ENCODE measurements at places on chromosomes 12 and 14.

DNA sequence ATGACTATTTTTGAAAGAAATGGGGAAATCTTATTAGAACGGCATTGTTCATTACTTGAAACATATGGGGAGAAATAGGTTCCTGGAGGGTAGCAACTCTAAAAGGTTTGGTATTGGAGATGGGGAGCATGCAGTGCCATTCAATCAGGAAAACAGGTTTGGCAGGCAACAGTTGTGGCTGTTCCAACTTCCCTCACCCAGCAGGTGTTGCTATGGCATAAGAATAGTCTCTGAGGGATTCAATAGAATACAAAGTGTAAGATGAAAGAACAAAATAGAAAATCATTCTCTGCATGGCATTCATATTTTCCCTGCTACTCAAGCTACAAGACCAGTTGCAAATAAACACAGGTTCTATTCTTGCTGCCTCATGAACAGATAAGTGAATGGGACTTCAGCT, 393.3 kb upstream of the RPL10L start:
- DNase-seq = no peak

- no peak for DNase-seq
These were observed 12.2 kb downstream of the MMP14 start for GRCh38 chr14:22848351-22849164.

GRCh38 chr12:65561798-65562382, 262.4 kb upstream of the HMGA2 start:
- DNase-seq = no peak

DNA sequence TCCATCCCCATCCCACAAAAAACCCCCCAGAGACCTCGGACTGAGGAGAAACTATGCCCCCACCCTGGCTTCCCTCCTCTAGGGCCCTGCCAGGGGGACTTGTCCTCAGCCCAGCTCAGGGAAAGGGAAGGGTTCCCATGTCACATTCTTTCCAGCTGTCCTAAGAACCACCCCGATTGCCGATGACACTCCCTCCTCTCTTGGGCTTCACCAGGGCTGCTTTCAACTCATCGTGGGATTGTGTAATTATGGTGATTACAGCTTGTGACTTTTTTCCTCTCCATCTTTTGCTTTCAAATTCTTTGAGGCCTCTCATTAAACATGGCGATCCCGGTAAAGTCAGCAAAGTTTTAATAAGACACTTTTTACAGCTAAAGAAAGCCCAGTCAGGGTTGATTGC, 344.0 kb downstream of the DPF3 start:
- DNase-seq = no peak

DNA sequence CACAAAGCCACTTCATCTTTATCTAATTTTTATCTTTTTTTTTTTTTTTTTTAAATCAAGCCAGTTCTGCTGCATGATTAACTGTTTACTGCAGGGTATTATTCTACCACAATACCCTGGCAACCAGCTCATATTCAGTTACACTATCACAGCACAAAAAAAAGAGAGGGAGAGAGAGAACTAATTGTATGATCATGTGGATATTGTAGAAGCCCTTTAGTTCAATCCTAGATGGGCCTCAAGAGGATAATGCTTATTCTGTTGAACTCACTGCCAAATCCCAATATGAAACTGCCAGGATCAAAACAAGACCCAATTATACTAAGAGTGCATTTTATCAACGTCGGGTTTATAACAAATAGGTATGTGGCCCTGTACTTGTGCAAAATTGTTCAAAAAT, 51.5 kb downstream of the MED13L start:
- no peak for DNase-seq

GRCh38 chr12:59031313-59031712, 111.0 kb upstream of the LRIG3 start:
- DNase-seq = no peak

GRCh38 chr14:61160798-61161197, 120.3 kb downstream of the TMEM30B start:
- DNase-seq = no peak

DNA sequence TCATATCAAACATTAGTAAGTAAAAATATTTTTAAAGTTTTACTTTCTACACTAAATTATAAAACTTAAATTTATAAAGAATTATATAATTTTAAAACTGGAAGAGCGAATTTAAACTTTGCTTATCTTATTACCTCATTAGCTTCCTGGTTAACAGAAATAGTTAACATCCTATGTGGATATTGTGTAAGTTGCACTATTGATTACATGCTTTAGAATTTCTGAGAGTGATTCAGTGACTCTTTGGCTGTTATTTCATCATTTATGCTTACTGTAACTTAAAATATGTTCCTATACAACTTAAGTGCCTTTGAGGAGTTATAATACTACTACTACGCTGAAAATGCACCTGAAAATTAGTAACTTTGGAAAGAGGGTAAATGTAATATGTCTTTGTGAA, 101.4 kb downstream of the FOXA1 start:
- DNase-seq = peak; percentile 20

DNA sequence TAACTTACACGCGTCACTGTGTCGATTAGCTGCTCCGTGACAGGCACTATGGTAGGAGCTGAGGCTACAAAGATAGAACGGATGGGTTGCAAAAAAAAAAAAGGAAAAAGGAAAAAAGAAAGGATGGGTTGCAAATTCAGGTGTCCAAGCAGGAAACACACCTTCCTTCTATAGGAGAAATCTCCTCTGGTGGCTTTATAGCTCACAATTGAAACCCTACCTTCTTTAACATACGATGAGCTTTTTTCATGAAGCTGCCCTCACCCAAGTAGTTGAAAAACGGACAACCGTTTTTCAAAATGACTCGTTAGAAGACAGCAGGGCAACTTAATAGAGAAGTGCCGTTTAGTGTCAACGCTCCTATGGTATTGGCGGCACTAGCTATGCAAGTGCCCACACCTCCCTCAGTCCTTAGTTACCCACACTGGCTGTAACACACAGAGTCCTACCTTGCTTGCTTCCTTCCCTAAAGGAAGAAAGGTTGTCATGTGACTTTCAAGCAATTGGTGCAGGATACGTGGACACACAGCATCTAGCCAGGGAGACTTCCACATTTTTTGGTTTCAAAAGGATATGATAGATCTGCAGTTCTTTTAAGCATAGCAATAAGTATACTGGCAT, 682 bp upstream of the TRIP11 start:
- peak; percentile 18 for DNase-seq

DNA sequence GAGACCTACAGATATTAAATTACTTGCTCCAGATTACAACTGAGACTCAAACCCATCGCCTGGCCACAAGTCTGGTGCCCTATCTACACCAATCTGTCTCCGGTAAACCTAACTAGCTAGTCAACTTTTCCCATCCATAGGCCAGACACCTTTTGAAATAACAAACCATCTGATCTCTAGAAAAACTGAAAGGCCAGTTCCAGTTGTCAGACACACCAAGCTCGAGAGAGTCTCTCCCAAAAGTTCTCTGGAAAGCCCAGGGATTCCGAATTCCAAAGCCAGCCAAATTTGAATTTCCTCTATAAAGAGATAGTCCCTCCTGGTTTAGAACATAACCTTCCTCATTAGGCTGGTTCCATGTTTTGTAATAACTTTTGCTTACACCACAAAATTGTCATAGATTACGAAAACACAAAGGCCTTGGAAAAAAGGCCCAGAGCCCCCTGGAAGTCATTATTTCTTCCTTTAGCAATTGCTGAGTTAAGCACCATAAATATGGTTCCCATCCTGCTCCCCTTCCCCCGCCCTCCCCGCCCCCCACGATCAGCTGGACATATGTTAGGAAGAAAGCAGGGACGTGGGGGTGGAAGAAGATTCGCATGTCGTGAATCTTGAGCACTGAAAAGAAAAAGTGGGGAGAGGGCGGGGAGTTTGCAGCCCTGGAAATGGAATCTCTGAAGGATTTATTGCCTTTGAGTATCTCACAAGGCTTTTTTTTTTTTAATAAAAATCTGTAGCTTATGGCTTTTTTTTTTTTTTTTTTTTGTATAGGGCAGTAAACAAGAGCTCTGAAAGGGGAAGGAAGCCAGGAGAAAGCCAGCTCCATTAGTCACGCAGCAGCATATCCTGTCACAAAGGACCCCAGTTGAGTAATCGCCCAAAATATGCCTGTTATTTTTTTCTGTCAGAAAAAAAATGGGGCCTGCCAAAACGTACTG, 110.4 kb downstream of the ZFP36L1 start:
- DNase-seq = peak; percentile 39

DNA sequence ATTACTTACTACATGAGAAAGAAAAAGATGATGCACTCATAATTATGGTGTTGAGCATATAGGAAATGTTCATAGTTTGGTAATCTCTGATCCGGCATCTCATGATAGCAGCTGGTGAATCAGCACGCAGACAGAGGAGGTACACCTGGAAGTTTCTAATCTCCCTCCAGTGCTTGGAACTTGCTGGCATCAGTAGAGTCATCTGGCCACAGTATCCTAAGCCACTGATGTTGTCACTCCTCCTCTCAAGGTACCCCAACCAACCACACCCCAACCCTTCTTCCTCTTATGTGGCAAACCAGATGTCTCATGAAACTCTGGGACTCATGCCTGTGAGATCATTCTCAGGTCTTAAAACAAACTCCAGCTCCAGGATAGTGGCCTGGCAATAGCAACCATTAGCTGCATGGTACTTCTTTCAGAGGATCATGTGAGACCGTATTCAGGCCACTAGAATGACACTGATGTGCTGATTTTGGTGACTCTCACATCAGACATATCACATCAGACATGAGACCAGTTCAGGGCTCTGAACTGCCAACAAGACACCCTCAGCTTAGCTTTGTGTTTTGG, 143.0 kb downstream of the RASSF9 start:
- DNase-seq = no peak

GRCh38 chr12:12582193-12582881, 19.7 kb upstream of the DUSP16 start:
- no peak for DNase-seq

- DNase-seq = no peak
These were observed 1.5 kb downstream of the HIF1A start for GRCh38 chr14:61696753-61697318.

DNA sequence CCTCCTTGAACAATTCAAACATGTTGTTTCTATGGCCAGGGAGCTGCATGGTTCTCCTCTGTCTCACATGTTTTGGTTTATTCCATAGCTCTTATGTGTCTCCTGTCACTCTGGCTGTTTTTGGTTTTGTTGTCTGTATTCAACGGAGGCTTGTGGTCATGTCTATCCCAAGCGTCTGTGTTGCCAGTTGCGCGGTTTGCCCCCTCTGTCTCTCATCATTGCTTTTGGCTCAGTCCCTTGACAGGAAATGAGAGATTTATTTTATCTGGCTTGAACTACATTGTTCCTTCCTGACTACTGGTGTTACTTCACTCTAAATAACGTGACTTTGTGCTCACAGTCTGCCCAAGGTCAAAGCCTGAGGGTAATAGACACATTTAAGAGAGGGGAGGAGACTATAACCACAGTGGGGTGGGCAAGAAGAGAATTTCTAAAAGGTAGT, 96.4 kb upstream of the SOX5 start:
- peak; percentile 87 for DNase-seq

GRCh38 chr12:19144287-19144686, 14.8 kb downstream of the PLEKHA5 start:
- DNase-seq = no peak

GRCh38 chr12:49697808-49698207, 9.4 kb downstream of the FMNL3 start:
- no peak for DNase-seq

DNA sequence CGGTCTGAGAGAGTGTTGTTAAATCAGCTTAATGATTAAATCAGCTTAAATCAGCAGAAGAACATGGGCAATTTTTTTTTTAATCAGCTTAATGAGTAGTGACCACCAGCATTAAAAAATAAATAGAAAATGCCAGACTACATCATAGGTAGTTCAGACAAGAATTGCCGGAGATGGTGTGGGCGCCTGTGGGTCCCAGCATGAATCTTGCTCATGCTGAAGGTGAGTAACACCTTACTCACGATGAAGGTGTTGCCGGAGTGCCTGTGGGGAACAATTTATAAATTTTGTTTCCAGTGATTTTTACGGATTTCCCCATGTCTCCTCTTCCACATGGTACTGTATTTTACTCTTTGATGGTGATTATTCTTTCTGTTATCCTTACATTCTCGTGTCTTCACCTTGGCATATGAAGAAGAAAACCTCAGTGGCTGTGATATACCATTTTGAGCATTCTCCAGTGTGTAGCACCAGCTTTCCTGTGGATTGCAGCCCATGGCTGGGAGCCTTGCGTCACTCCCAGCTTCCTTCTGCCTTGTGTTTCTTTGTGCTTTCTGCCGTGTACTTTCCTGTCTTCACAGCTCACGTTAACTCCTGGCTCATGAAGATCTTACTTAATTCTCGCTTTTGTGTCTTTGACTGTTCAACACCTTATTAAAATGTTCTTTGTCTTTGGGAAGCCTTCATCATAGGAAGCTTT, 4.7 kb downstream of the TDRD9 start:
- no peak for DNase-seq

GRCh38 chr14:70171726-70172125, 17.0 kb downstream of the SLC8A3 start:
- DNase-seq = no peak

DNA sequence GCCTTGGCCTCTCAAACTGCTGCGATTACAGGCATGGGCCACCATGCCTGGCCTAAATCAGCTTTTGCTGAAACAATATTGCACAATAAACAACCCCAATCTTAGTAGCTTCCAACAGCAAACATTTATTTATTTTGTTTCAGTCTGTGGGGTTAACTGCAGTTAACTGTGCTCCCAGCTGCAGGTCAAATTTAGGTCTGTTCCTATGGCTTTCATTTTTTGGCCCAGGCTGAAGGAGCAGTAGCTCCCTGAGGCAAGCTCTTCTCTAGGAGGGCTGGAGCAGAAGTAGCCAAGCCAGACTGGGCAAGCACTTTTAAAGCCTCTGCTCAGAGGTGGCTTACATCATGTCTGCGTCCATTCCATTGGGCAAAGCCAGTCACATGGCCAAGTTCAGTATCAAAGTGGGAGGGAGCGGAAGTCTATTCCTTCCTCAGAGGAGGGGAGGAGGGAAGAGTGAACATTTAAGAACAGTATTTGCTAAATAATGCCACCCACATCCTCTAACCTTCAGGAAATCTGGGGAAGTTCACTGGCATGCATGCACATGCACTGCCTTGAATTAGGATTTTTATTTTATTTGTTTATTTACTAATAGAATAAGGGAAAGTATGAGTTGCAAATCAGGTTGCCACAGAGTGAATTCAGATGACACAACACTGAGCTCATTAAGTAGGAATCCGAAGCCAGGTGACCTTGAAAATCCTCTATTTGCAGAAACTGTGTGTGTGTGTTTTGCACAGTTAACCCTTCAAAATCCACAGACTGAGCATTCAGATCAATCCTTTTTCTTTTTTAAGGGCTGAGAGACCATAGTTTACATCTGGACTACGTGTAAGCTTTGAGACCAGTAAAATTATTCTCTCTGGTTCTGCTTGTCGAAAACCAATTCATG, 122.0 kb upstream of the SEL1L start:
- DNase-seq = peak; percentile 50

DNA sequence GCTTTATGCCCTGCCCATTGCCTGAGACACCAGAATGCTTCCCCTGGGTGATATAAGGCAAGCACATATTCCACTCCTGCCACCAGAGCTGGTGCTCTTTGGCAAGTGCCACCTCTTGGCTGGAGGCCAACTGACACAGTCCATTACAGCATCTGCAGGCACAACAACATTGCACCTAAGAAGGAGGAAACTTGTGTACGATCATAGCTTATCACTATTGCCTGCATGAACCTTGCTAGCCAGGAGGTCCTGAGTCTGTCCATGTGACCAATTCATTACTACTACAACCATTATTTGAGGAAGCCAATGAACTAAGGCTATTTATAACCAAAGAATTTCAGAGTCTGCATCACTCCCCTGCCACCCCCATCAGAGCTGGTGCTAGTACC, 119.8 kb upstream of the SCAF11 start:
- no peak for DNase-seq

Data from HepG2 (cell line).